ENCODE measurements at places on chromosomes 5 and 9.
A peak's percentile ranks its signal among the peaks of the same experiment; 100 is the strongest.

- DNase-seq: no peak
Observed at GRCh38 chr5:75243510-75243909, 6.8 kb upstream of the ANKRD31 start.

- no peak for DNase-seq
Observed at GRCh38 chr5:173964506-173964905, 24.5 kb upstream of the C5orf47 start.

DNA sequence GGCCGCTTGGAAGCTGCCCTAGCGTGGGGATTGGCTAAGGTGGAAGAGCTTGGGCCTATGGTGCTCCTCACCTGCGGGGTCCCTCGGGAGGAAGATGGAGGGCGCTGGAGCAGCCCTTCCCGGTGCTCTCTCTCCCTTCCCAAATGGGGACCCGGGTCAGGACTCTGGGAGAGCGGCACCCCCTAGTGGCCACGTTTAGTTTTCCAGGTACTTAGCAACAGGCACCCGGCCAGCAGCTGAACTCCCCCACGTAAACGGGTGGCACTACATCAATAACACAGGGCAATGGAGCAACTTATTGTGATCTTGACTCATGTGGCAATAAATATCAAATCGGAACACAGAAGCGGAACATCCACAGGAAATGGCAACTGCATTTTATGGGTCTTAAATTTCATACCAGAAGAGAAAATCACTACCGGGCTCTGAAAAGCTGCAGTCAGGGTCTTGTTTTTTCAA, 316.6 kb downstream of the AGTPBP1 start:
- DNase-seq: peak; percentile 57

DNA sequence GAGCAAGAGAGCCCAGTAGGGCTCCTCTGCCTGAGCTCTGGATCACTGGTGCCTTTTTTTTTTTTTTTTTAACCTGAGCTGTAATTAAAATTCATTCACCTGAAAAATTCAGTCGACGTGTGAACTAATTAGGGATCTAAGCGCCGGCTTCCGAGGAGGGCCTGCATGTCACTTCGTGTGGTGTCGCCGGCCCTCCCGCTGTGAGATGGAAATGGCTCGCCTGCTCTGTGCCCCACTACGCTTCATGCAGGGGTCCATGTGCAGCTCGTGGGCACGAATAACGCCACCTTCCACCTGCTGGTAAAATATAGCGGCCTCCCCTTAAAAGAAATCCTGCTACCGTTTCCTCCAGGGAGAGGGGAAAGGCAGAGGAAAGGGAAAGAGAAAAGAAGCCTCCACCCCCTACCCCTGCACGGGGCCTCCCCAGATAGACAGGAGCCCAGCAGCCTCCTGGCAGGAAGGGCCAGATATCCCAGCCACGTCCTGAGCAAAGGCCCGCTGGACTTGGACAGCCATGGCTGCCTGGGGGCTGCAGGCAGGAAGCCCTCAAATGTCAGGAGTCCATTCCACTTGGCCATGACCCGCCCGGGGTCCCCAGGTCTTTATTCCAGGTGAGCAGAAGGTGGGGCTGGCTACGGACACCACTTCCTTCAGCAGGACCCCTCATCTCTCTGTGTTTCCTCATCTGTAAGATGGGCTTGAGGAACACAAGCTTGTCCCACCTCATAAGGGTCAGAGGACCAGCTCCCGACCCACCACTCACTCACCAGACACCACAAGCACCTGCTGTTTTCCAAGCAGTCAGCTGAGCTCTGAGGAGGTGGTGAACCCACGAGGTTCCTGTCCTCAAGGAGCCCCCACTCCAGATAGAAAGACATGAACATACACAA, 38.2 kb upstream of the ZNF354A start:
- DNase-seq: no peak

GRCh38 chr9:112520656-112521055, 34.0 kb downstream of the KIAA1958 start:
- DNase-seq: no peak

- DNase-seq: no peak
Observed at GRCh38 chr5:15009420-15009819, 137.8 kb upstream of the ANKH start.

- peak; percentile 7 for DNase-seq
Observed at GRCh38 chr5:88883836-88884607, 1.0 kb upstream of the MEF2C start.

DNA sequence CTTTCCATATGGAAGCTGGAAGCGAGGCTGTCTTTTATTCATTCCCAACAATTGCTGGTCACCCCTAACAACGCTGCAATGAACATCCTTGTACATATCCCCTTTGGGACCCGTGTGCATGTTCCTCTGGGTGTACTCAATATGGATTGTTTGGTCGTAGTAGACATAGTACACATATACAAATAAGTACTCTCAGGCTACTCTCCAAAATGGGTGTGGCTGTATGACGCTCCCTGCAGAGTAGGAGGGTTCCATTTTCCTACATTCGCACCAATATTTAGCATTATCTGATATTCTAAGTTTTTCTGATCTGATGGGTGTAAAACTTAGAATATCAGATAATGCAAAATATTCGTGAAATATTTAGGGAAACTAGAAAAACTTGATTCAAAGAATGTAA, 23.2 kb upstream of the NAA35 start:
- DNase-seq: no peak

DNA sequence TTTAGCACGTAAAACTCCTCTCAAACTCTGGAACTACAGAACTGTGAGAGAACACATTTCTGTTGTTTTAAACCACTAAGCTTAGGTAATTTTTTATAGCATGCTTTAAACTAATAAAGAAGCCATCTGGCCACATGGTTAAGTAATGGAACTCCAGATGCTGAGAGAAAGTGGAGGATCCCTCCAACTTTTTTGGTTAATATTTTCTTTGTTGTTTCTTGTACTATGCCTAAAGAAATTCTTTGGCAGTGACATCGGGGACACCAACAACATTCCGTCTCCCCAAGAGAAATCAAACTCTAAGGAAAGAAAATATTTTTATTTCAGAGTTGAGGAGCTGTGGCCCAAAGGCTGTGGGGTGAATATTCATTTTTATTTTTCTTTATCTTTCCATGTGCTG, 734.8 kb upstream of the CDH9 start:
- no peak for DNase-seq

GRCh38 chr5:54066433-54066832, 243.9 kb downstream of the ARL15 start:
- no peak for DNase-seq

- no peak for DNase-seq
Observed at GRCh38 chr9:113658545-113658895, 195.0 kb downstream of the RGS3 start.

GRCh38 chr5:122078116-122079110, at the start of gene LOX:
Gene LOX, minus strand, starts transcription at chr5:122078259. Its CDS starts 274 bp downstream, at chr5:122077985.
- DNase-seq: no peak

DNA sequence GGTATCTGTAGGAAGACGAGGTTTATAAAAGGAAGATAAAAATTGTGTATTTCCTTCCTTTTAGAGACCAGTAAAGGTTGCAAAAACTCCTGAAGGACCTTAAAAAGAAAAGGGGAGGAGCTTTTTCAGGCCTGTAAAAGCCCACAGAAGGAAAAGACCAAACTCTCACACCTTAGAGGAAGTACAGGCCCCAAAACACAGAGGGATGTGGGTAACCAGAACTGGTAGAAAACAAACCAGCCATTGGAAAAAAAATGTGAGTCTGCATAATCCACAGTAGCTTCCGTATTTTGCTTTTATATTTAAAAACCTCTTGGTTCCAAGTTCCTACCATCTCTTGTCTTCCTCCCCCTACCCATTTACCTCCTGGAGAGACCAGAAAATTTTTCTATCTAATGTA, 8.5 kb downstream of the GIN1 start:
- no peak for DNase-seq

DNA sequence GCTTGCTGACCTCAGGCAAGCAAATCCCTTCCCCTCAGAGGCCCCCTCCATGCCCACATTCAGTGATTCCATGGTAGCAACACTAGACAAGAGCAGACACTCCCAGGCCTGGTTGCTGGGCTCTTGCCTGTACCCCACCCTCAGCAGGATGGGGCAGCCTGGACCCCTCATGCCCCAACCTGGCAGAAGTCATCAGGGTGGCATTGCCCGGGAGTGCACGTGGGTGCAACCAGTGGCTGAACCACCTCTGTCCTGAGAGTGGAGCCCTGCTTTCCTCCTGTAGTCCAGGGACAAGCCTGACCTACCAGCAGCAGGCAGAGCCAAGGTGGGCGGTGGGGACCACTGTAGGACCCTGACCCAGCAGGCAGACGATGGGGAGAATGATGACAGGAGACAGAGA, 65.8 kb upstream of the TBC1D2 start:
- DNase-seq: no peak

- no peak for DNase-seq
Observed at GRCh38 chr9:33719581-33720374, 75.6 kb upstream of the PRSS3 start.

DNA sequence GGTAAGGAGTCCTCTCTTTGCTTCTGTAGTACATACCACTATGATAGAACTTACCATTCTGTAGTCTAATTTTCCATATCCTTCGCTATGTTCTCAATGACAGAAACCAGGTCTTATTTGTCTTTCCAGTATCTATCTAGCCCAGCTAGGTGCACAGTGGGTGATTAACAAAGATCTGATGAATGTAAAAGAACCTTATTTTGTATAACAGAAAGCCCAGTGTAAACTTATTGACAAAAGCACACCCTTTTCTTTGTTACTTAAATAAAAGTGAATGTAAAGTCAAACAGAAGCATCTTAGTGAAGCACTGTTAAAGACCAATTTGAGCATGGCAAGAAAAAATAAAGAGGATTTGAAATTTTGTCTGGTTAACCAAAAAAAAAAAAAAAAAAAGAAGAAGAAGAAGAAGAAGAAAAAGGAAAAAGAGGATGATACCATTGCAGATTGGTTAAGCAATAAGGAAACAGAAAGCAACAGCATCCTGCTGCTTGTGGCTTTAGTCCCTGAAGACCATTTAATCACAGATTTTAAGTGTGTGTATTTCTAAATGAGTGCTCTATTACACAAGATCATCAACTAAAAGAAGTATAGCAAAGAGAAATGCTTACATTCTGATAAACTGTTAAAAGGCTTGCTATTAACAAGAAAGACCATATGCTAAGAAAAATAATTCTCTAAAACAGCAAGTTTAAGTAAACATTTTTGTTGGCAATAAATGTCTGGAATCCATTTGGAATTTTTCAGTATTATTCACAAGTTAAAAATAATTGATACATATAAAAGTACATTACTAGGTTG, 21.2 kb downstream of the MEGF9 start:
- no peak for DNase-seq

- no peak for DNase-seq
Observed at GRCh38 chr5:142322747-142323479, 1.9 kb downstream of the SPRY4 start.

- DNase-seq: no peak
Observed at GRCh38 chr5:92019376-92019990, 636.4 kb upstream of the ARRDC3 start.

DNA sequence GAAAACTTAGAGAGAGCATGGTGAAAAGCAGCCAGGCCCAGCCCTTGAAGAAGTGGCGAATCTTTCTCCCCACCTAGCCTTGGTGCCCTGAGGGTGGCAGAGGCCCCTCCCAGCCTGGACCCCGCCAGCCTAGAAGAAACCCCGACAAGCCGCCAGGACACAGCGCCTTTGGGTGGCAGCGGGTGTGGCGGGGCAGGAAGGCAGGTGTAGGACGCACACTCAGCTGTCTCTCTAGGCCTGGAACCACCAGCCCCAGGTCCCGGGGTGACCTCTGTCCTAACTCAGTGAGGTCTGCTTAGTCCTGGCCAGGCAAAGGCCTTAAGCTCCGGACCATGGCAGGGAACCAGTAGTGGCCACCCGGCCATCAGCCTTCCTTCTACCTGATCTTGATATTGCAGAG, 178.3 kb downstream of the BARX1 start:
- no peak for DNase-seq

- DNase-seq: no peak
Observed at GRCh38 chr5:172642926-172643871, 2.1 kb downstream of the NEURL1B start.

GRCh38 chr5:124735169-124735858, 11.1 kb downstream of the ZNF608 start:
- DNase-seq: no peak

- DNase-seq: no peak
Observed at GRCh38 chr5:14749579-14750101, 85.1 kb downstream of the OTULIN start.

DNA sequence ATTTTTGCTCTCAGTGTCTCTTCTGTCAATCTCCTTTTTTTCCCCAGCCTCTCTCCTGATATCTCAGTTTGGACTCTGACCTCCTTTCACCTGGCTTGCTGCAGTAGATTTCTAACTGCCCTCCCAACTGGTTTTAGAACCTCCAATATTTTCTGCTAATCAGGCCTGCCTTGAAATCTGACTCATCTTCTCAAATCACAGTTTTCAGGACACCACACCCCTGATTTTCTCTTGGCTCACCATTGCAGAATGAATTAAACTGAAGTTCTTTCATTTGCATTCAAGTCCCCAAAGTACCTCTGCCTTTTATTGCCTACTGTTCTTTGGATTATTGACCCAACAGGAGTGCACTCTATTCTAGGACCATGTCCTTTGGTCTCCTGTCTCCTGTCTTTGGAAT, 310.4 kb upstream of the TRPC7 start:
- DNase-seq: no peak

DNA sequence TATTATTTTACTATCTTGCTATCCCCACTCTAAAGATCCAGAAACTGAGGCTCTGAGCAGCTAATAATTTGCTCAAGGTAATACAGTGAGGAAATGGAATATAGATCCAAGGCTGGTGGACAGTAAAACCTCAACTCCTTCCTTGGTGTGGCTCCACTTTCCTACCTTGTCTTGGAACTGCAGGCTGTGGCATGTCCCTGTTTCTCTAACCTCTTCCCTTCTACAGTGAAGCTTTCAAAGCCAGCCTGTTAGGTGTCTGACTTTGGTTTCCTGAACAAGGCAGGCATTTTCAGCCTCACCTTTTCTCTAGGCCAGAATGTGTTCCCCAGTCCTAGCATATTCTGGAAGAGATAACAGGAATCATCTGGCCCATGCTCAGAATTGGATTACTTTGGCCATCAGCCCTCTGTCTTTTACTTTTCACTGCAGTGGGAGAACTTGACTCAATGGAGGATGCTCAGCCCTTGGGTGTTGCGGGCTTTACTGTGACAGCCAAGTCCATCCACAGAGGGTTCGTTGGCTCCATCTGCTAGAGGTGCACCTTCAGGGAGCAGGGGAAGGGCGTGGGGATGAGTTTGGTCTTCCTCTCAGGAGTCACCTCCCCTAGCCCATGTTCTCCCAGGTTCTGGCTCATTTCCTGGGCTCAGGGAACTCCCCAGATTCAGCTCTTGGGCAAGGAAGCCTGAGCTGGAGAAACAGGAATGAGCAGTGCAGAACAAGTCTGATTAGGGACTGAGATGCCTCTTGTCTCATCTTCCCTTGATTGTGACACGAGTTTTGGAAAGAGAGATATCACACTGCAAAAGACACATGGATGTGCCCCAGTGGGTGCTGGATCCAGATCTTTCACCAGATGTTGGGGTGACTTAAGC, 1.1 kb downstream of the NIPAL4 start:
- DNase-seq: no peak

Measured in amygdala (tissue), 56 donors.